ENCODE measurements at places on chromosomes 1 and 21. TPM values are rescaled to one million over a fixed set of nuclear protein-coding genes. Genes with fewer than 3 reads are reported as not detected.

The SAMSN1 gene
- total RNA-seq = 0.12 TPM

The SRM gene
- 35.6 TPM for total RNA-seq

The WNT3A gene
- total RNA-seq = not detected

The NIPAL3 gene
- 17.5 TPM for total RNA-seq

The UBL4B gene
- total RNA-seq = not detected

The TRIM63 gene
- 0.12 TPM for total RNA-seq

The TNNT2 gene
- not detected for total RNA-seq

- DNase-seq = no peak
These were observed 173.5 kb downstream of the PSMG1 start for GRCh38 chr21:39009587-39010225.

DNA sequence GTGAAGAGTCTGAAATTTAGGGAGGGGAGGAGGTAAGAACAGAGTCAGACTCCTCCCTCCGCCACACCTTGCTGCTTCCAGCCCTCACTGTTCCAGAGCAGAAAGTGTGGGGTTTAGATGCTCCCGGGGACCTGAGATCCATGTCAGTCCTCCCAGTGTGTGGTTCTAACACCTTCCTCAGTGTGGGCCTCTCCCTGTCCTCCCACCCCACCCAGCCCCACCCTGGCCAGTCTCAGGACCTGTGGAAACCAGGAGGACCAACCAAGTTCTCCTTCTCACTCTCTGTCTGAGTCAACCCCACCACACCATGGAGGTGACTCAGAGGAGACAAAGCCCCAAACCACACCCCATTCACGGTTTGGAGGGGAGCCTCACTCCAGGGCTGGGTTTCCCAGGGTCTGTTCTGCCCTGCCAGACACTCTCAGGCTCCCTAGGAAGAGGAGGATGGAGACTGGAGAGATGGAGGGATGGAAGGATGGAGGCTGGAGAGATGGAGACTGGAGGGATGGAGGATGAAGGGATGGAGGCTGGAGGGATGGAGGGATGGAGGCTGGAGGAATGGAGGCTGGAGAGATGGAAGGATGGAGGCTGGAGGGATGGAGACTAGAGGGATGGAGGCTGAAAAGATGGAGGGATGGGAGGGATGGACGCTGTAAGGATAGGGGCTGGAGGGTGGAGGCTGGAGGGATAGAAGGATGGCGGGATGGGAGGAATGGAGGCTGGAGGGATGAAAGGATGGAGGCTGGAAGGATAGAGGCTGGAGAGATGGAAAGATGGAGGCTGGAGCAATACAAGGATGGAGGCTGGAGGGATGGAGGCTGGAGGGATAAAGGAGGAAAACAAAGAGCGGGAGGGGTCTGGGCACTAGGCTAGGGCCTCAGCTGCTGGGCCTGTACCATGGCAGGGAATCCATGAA lies 100.9 kb upstream of the RUNX3 start:
- DNase-seq = peak; percentile 64

- DNase-seq = no peak
These were observed 7.4 kb downstream of the CLEC20A start for GRCh38 chr1:178489399-178489798.

DNA sequence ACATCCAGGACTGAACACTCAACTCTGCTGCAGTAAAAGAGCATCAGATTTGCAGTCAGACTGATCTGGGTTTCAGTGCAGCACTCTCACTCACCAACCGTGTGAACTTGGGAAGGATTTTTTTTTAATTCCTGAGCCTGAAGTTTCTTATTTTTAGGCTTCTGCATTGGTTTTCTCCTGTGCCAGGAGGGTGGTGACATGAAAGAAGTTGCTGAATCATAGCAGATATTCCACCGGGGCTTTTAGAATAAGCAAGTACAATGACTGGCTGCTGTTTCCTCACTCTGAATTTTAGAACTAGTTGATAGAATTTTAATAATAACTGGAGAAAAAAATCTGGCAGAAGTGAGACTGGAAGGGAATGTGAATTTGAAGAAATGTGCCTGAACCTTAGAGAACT lies 11.6 kb downstream of the ADAM30 start:
- DNase-seq = no peak

GRCh38 chr1:92211166-92211565 lies 6.5 kb upstream of the C1orf146 start:
- no peak for DNase-seq

GRCh38 chr1:11918799-11919519 lies 7.3 kb downstream of the KIAA2013 start:
- DNase-seq = peak; percentile 84

DNA sequence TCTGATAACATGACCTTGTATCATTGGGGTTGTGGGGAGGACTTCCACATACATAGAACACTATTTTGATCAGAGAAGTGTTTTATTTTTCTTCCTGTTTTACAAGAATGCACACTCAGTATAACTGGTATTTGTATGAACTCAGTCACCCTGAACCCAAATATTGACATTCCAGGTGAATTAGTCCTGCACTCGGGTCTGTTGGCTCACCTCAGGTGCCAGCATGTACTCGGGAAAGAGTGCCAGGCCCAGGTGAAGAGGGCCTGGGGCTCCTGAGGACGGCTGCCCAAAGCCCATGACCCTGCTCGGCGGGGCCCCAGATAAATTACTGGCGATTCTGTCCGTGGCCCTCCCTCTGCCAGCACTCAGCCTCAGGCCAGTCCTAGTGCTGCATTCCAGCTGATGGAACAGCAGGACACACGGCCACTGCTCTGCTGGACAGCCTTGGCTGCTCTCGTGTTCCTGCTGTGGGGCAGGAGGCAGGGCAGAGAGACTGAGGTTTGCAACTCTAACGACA lies 75.4 kb upstream of the TMPRSS2 start:
- DNase-seq = no peak

DNA sequence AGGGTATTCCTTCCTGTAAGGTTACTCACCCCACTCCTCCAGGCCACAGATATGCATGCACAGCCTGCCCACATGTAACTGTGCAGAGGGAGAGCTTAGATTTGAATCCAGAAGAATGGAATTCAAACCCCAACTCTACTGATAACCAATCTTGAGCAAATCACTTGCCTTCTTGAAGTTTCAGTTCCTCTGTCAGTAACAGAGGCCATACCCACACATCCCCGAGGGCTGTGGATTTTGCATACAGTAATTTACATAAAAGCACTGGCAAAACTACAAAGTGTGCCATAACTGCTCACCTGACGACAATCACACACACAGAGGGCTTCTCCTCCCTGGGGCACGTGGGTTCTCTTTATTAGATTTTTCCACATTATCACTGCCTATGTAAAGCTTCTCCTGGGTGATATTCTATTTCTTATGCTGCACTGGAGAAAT lies 18.6 kb downstream of the CD247 start:
- no peak for DNase-seq

DNA sequence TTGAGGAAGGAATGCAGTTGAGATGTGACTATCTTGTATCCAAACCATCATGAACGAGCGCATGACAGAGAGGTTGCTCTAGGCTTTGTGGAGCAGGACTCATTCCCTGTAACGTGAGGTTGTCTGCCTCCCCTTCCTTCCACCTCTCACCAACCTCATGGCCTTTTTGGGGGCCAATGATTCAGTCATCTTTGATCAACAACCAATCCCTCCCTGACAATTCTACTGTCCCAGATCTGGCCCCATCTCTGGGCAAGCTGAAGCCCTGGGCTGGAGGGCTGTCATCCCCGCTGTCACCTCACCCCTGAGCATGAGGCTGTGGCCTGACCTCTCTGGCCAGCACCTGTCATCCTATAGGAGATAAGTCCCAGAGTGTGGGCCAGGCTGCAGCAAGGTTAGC lies 19.7 kb downstream of the MTARC1 start:
- no peak for DNase-seq

DNA sequence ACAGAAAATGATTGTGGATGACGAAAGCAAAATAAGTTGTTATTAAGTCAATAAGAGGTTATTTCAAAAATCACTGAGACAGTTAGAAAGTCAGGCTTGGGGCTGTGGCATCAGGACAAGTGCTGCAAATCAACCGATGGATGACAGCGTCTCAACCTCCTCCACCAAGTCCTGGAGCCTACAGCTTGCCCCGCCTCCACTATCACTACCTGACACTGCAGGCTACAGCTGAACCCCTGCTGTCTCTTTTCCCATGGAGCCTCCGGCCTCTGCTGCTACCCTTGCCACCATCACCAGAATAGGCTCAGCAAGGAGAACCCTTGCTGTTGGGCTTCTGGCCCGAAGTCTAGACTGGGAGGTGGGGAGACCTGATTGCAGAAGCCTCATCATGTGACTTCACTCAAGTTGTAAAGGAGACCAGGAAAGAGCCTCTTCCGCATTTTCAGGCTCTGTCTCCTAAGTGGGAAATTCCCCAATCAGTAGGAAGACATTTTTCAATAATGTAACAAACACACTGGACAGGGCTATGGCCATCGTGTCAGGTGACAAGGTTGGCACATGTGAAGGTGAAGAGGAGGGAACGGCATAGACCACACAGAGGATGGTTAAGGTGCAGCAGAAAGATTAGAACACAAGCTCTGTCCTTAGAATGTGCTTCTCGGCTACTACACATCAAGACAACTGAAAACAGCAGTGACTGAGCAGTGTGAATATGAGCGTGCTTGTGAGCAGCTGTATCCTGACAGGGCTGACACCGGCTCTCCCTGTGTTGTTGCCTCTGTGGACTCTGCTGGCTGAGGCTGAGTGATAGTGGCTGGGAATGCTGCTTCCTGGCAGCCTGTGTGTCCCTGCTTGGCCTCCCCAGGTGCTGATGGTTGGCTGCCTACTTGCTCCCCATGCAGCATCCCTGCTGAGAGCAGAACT lies 660.7 kb downstream of the PTPRU start:
- DNase-seq = no peak

DNA sequence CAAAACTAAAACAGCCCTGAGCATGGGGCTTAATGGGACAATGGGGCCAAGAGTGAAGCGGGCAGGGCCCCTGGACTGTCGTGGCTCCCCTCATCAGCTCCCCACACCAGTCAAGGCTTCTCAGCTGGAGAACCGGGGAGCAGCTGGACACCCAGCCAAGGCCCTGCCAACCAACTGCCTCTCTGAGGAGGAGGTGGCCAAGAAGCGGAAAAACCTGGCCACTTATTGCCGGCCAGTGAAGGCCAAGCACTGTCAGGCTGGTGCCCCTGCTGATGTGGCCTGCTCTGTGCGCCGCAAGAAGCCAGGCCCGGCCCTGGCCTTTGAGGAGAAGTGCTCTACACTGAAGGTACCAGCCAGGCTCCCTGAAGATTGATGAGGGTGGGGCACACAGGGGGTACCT lies 2.5 kb upstream of the CYB561D1 start:
- no peak for DNase-seq

DNA sequence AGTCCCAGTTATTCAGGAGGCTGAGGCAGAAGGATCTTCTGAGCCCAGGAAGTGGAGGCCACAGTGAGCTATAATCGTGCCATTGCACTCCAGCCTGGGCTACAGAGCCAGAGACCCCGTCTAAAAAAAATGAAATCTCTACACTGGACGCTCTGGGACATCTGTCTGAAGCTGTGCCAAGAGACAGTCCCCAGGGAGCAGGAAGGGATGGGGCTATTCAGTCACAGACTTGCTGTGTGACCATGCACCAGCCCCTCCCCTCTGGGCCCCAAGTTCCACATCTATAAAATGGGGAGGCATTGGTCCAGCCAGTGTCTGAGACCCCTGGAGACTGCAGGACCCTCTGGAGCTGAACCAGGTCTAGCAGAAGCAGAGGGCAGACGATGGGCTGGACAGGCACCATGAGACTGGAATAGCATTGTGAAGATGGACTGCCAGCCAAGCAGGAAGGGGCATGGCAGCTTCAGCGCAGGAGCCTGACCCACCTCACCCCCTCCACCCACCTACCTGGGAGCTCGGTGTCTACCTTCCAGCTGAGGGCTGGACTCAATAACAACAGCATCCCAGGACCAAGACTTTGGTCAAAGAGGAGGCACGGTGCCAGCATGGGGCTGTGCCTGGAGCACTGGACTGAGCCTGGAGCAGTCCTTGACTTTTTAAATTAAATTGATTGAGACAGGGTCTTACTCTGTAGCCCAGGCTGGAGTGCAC lies 1.4 kb downstream of the TMEM54 start:
- DNase-seq = no peak

GRCh38 chr1:186244825-186245224 lies 130.2 kb downstream of the TPR start:
- DNase-seq = peak; percentile 59

- no peak for DNase-seq
These were observed 426.7 kb downstream of the RWDD3 start for GRCh38 chr1:95660736-95661135.

DNA sequence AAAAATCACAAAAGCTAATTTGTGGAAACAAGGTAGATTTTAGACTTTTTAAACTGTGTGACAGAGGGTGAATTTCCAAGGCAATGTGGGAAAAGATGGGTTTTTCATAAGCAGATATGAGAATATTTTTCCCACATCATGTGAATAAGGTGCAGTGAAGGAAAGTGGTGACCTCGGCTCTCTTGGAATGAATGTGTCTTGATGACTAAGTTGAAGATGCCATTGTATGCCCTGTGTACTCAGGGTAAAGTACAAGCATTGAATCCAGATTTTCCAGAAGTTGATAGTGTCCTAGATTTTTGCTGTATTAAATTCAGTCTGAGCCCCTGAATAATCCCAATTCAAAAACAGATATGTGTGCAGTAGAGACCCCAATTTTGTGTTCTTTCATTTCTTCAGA lies 442.6 kb upstream of the ADGRL2 start:
- DNase-seq = no peak

GRCh38 chr1:32066489-32066873 lies 6.3 kb upstream of the TMEM39B start:
- DNase-seq = peak; percentile 90

- no peak for DNase-seq
These were observed 892.6 kb downstream of the MRPL39 start for GRCh38 chr21:24714646-24715200.

DNA sequence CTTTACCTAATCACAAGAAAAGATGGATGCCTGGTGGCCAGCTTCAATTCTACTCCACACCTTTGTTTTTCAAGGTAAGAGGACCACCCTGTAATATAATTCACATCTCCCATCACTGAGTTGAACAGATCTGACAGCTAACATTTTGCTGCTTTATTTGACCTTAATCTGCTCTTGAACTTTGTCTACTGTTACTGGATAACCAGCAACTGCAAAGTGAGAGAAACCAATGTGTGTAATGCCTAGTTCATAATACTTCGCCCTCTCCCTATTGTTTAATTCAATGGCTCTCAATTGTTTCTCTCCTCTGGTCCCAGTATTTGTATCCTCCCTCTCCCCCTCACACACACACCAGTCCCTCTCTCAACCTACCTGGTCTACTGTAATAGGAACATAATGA lies 214.4 kb downstream of the DAB1 start:
- DNase-seq = no peak

GRCh38 chr1:33698361-33699035 lies 165.4 kb upstream of the HMGB4 start:
- no peak for DNase-seq

GRCh38 chr1:2786329-2787162 lies 14.9 kb downstream of the TTC34 start:
- no peak for DNase-seq

DNA sequence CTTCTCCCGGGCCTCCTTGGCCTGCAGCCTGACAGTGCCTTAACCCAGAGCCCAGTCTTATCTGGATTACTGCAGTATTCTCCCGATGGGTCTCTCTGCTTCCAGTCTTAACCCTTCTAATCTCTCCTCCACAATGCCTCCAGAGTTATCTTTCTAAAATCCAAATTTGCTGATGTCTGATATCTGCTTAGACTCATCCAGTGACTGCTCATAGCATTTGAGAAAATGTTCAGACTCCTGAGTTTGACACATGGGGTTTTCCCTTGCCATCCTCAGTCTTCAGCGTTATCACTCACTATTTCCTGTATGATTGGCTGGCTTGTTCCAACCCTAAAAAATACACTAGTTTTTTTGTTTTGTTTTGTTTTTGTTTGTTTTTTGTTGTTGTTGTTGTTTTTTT lies 102.0 kb downstream of the FMN2 start:
- no peak for DNase-seq

GRCh38 chr1:50423670-50424000 lies 392 bp upstream of the DMRTA2 start:
- DNase-seq = no peak

Measured in RPMI7951 (cell line).